GM12891 (cell line): ENCODE measurements at places on chromosomes 12 and 14.
A peak's percentile ranks its signal among the peaks of the same experiment; 100 is the strongest.

GRCh38 chr14:92507174-92507768 is 6.3 kb upstream of the RIN3 start:
- DNase-seq, result no peak

GRCh38 chr14:73757381-73757780 is 43.2 kb upstream of the PNMA1 start:
- no peak for DNase-seq

DNA sequence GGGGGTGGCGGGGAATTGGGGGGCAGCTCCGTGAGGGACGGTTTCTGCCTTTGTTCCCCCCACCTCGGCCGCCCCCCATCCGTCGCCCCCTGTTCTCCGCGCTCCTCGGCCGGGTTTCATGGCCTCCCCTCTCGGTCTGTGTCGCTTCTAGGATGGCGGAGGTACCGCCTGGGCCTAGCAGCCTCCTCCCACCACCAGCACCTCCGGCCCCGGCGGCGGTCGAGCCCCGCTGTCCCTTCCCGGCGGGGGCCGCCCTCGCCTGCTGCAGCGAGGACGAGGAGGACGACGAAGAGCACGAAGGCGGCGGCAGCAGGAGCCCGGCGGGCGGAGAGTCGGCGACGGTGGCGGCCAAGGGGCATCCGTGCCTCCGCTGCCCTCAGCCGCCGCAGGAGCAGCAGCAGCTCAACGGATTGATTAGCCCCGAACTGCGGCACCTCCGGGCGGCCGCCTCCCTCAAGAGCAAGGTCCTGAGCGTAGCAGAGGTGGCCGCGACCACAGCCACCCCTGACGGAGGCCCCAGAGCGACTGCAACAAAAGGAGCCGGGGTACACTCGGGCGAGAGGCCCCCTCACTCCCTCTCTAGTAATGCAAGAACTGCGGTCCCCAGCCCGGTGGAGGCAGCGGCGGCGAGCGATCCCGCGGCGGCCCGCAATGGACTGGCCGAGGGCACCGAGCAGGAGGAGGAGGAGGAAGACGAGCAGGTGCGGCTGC is 575 bp downstream of the NAA30 start:
- DNase-seq, result peak; percentile 38

DNA sequence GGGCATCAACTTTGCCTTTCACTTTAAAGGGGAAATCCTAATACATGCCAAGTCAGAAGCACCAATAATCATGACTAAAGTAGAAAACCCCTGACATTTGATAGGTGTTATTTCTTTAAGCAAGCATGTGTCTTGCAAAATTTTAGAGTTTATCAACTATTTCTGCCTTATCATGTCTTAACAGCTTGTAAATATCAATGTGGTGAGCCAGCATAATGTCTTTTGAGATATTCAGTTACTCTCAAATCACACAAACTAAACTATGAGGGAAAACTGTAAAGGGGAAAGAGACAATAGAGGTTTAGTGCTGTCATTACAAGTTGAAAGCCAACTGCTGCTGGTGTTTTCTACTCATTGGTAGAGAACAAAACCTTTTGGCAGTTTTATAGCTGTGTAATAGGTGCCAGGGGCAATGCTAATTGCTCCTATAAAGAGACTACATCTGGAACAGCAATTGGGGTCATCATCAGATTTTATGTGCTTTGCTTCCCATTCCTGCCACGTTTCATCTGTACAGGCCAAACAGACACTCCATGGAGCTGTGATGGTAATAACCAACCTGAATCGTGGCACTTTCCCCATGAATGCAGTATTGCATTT is 1027.4 kb downstream of the FSCB start:
- no peak for DNase-seq

GRCh38 chr12:45327823-45328383 is 112.0 kb downstream of the ANO6 start:
- no peak for DNase-seq

GRCh38 chr12:67545298-67545697 is 103.2 kb upstream of the DYRK2 start:
- no peak for DNase-seq
